Panc1 (cell line): ENCODE measurements at places on chromosomes 16 and 17.

GRCh38 chr17:28446716-28447395 lies 26.6 kb upstream of the SLC13A2 start:
- DNase-seq: no peak

GRCh38 chr17:58531661-58532554 lies 17.5 kb upstream of the MTMR4 start:
- DNase-seq: no peak

GRCh38 chr16:30600215-30600614 lies 10.0 kb downstream of the ZNF689 start:
- no peak for DNase-seq

DNA sequence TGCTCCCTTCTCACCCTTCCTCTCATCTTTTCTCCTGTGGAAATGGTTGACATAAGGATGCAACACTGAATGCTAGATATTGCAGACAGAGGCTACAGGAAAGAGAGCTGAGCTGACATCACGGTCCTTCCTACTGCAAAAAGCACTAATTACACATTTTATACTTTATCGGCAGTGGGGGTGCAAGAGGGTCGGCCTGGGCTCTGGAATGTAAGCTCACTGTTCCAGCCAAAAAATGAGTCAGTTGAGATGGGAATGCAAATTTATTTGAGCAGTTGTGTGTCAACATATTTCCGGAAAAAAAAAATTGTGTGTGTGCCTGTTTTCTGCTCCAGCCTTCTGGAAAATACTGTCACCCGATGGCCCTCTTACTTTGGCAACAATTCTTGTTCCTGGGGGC lies 14.1 kb upstream of the MRTFB start:
- DNase-seq: no peak

GRCh38 chr17:74340470-74341023 lies 14.5 kb downstream of the KIF19 start:
- no peak for DNase-seq

DNA sequence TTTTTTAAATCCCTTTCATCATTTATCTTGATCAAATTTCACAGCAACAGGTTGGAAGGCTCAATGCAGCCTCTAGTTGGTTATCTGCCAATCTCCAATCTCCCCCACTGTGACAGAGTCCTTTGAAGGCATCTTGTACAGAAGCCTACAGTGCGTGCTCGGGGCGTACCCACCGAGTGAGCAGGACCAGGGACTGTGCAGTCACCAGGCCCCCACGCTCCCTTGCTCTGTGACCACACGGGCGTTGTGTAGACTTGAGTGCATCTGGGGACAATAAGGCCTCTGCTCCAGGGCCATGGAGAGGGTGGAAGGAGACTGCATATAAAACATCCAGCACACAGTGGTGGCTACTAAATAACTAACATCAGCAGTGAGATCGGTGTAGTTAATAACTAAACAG lies 63.4 kb downstream of the GTF3C1 start:
- no peak for DNase-seq

DNA sequence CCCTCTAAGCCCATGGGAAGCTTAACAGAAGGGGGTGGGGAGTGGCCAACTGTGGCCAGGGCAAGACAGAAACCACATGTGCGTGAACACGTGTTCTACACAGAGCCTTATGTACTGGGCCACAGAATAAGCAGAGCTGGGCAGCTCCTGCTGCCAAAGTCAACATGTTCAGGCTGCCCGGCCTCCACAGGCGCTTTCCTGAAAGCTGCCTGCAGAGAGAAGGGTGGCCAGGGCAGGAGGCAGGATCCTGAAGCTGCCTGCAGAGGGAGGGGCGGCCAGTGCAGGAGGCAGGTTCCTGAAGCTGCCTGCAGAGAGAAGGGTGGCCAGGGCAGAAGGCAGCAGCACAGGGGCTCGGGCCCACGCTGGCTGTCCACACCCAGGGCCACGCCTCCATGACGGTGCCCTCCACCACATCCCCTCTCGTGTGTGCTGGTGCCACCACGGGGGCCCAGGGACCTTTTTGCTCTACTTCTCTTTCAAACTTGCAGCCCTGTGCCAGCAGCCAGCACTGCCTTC lies 79.5 kb downstream of the ANKRD11 start:
- no peak for DNase-seq

DNA sequence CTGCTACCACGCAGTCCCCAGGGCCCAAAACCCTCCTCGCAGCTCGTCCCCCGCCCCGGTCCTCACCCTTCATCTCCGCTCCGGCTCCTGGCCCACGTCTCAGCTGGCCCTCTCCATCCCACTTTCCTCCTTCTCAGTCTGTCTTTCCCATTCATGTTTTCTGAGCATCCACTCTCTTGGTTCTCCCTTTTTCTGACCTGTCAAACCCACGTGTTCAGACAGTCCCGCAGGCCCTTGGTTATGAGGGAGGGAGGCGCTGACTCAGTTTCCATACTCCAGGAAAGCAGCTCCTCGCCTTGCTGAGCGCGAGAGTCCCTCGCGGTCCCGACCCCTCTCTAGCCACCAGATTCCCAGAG lies 392 bp upstream of the HID1 start:
- DNase-seq: no peak

- no peak for DNase-seq
Measured at GRCh38 chr16:5065813-5066212, at the start of gene C16orf89. TSS of gene C16orf89 (minus strand) at chr16:5065956. CDS start at chr16:5065908, 48 bp downstream.

GRCh38 chr16:14427371-14427948 lies 202.6 kb downstream of the PARN start:
- no peak for DNase-seq

GRCh38 chr17:82577300-82577699 lies 57.8 kb downstream of the FOXK2 start:
- DNase-seq: no peak

DNA sequence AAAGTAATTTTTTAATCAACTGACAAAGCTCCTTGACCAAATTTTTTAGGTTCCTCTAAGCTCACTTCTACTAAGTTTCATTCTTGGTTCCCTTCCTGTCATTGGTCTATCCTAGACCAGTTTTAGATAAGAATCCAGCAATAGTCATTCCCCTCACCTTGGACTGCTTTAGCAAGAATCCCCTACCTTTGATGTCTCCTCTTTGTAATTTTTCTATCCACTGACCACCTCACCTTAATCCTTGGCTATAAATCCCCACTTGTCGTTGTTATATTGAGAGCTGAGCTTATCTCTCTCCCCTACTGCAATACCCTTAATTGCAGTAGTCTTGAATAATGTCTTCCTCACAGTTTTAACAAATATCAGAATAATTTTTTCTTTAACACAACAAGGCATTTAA lies 107.2 kb downstream of the USP32 start:
- no peak for DNase-seq

DNA sequence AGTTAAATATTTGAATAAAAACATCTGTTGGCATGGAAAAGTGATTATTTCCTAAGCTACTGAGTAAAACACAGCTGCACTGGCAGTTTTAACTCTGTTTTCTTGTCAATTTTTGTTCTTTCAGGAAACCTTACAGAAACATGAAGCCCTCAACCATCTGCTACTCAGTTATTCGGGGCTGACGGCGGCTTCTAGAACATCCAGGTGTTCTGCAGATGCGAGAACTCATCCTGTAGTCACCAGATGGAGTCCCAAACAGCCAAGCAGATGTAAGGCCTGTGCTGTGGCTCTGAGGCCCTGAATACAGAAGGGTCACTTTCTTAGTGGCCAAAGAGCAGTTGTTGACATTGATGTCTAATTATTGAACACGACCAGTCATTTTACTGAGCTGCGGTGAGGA lies 15.5 kb downstream of the ARSG start:
- no peak for DNase-seq

DNA sequence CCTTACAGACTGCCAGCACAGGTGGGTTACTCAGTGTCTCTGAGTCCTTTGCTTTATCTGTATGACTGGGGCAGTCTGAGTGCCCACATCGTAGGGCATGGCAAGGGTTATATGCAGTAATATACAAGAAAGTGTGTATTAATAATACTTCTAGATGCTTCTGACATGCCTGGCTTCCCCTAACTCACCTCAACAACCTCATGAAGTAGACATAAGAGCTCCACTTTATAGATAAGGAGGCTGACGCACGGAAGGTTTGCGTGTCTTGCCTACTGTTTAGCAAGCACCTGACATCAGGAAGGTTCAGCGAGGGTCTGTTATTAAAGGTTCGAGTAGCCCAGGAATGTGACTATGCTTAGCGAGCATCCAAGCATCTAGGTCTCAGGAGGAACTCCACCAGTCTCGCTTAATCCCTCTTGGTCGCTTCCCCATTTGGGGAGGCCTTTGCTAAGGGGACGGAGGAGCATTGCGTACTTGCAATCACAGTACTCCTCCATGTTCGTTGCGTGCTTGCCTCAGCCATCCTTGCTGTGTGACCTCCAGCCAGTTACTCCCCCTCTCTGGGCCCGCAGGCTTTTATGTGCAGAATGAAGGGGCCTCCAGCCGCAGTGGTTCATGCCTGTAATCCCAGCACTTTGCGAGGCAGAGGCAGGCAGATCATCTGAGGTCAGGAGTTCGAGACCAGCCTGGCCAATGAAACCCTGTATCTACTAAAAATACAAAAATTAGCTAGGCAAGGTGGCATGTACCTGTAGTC lies 1.6 kb downstream of the KCNG4 start:
- DNase-seq: no peak

DNA sequence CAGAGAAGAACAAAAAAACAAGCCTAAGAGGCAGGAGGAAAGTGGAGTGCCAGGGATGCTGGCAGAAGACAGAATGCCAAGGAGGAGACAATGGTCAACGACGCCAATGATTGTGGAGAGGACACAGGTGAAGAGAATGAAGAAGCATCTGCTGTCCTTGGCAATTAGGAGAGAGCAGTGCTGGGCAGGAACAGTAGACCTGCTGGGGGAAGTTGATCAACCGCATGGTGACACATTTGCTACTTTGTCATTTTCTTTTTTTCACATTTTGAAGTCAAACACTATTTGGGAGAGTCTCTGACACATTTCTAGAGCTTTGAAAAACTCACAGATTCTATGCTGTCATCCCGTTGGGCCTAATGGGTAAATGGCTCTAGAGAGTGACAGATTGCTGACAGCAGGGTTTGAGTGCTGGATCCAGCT lies 1.1 kb upstream of the PIK3R6 start:
- DNase-seq: no peak

DNA sequence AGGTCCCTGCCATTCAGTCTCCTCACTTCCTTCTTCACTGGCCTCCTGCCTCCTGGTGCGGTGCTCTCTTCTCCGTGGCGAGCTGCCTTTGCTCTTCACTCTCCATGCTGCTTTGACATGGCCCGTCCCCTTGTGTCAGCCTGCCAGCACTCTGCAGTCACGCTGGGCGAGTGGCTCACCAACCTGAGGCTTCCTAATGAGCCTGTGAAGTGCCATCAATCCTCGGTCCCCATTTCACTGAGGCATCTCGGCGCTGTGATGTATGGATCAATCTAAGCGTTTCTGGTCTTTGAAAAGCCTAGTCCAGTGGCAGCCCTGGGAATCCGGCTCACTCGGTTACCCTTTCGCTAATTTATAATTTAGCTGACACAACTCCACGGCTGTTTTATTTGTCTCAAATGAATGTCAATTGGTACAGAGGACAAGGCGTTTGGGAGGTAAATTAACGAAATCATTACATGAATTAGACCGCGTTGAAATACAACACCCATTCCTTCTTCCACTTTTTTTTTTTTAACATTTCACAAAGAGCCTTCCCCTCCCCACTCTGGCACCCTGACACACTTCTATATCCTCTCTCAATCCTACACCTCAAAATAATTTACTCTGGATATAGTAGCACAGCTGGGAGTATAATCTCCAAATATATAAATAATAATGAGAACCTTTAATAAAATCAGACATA lies 610.7 kb downstream of the TMEM114 start:
- DNase-seq: no peak

GRCh38 chr17:70041061-70041460 lies 34.0 kb upstream of the KCNJ16 start:
- no peak for DNase-seq

DNA sequence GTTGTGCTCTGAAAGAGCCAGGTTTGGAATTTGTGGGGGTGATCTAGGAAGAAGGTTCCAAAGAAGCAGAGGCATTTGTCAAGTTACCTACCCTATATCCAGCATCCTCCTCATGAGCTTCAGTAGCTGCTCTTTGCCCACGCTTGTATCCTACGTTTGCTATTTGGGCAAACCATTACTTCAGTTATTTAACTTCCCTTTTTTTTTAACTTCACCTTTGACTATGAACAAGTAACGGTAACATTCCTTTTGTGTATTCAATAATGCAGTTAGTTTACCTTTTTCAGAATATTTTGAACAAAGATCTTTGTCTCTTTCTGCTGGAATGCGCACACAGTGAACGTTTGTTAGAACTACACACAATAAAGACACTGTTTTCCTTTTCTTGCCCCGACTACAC lies 41.5 kb downstream of the CYB5B start:
- DNase-seq: no peak

GRCh38 chr16:89563639-89564392 lies 3.3 kb downstream of the RPL13 start:
- no peak for DNase-seq

DNA sequence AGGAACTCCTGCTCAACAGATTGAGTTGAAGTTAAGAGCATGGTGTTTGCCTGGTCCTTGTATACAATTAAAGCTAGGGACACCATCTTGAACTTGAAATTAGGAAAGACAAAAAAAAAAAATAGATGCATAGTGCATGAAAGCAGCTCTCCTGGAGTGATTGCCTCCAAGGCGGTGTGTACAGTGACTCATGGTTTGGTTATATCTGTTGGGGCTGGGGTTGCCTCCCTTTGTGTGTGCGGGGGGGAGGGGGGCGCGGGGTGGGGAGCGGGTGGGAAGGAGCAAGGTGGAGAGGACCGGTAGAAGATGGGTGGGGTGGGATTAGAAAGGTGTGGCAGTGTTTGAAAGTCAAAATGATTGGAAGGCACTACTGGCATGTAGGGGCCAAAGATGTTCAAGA lies 3.4 kb downstream of the TMED6 start:
- no peak for DNase-seq

GRCh38 chr17:27282054-27282551 lies 11.8 kb upstream of the WSB1 start:
- DNase-seq: no peak

DNA sequence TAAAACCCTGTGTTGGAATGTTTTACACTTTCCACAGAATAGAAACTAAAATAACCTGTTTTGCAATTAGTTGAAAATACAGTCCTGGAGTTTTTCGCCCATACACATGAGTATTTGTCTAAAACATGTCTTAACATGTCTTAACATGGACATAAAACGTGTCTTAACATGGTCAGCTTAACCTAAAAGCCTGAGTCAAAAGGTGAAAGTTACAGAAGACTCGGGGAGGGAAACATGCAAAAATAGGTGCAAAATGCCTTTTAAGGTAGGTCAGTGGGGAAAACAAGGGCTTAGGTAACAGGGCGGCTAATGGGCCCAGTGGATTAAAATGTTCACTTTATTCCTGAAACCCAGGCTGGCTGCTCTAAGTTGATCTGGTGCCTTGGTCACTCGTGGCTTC lies 56.1 kb upstream of the RBL2 start:
- DNase-seq: no peak

- peak; percentile 67 for DNase-seq
Measured at GRCh38 chr17:29664743-29665480, 42.2 kb upstream of the CORO6 start.
